ENCODE measurements at places on chromosomes 12 and 14.
A peak's percentile ranks its signal among the peaks of the same experiment; 100 is the strongest.

GRCh38 chr12:11707535-11707934, 58.1 kb downstream of the ETV6 start:
- DNase-seq, result no peak

DNA sequence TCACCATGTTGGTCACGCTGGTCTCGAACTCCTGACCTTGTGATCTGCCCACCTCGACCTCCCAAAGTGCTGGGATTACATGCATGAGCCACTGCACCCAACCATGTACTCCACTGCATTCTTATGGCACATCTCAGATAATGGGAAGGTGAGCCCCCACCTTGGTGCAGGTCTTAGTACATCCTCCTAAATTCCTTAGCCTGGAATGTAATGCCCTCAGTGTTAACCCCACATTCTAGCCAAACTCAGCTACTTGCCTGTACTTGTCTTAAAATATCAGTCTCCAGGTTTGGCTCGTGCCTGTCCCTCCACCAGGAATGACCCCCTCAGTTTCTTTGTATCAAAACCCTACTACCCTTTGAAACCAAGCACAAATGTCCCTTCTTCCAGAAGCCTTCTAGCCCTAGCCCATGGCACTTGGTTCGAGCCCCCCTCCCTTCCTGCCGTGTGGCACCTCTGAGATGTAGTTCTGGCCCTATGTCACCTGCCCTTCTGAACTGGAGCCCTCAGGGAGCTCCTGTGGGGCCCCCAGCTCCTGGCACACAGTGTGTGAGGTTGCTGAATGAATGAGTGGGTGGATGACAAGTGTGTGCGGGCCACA, 8.4 kb downstream of the KCNH3 start:
- no peak for DNase-seq

DNA sequence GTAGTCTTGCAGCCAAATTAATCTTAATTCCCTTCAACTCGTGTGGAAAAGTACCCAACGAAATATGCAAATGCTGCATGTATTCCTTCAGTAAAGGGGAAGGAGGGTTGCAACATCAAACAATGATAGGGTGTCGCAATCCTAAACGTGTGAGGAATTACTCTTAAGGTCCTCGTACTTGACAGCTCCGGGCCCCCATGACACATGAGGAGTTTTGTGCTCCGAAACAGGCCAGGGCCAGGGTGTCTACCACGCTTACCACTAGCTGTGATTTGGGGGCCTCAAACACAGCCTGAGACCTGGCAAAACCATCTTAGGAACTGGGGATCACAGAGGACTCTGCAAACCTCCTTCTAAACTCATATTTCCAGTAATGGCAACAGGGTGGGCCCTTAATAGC, 20.4 kb downstream of the FOS start:
- no peak for DNase-seq

- no peak for DNase-seq
Observed at GRCh38 chr14:98573082-98573481, 698.9 kb downstream of the BCL11B start.

DNA sequence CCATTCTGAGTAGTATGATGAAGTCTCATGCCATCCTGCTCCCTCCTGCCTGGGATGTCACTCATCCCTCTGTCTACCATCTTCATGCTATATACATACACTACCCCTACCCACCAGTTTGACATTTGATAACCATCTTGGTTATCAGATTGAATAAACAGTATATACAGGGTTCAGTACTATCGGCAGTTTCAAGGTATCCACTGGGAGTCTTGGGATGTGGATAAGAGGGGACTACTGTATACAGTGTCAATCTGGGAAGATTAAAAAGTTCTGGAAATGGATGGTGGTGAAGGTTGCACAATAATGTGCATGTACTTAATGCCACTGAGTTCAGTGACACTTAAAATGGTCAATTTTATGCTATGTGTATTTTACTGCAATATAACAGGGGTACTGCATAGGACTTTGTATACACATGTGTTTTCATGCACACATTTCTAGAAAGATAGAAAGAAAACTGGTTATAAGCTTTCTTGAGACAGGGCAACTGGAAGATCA, 22.1 kb downstream of the SPPL3 start:
- no peak for DNase-seq

DNA sequence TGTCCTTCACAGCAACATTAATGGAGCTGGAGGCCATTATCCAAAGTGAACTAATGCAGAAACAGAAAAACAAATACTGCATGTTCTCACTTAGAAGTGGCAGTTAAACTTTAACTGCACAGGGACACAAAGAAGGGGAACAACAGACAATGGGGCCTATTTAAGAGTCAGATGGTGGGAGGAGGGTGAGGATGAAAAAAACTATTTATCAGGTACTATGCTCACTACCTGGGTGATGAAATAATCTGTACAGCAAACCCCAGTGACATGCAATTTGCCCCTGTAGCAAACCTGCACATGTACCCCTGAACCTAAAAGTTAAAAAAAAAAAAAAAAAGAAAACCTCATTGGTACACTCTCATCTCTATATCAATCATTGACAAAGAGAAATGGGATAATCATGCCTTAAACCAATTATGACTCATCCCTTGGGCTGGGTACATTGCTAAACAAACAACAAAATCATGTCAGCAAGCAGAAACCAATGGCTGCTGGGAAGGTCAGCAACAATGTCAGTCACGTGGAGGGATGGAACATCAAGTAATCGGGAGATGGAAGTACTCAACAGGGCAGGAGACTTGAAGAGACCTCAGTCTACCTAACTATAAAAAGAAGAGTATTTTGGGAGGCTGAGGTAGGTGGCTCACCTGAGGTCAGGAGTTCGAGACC, 479.2 kb downstream of the RMST start:
- no peak for DNase-seq

GRCh38 chr14:32820181-32820580, 118.5 kb upstream of the NPAS3 start:
- DNase-seq, result no peak

GRCh38 chr12:4099276-4099675, 174.3 kb upstream of the CCND2 start:
- no peak for DNase-seq

GRCh38 chr12:8987685-8988084, 1.7 kb upstream of the KLRG1 start:
- no peak for DNase-seq

GRCh38 chr12:52391618-52392002, 6.2 kb upstream of the KRT84 start:
- no peak for DNase-seq

- no peak for DNase-seq
Observed at GRCh38 chr12:132342251-132343227, 13.2 kb upstream of the GALNT9 start.

DNA sequence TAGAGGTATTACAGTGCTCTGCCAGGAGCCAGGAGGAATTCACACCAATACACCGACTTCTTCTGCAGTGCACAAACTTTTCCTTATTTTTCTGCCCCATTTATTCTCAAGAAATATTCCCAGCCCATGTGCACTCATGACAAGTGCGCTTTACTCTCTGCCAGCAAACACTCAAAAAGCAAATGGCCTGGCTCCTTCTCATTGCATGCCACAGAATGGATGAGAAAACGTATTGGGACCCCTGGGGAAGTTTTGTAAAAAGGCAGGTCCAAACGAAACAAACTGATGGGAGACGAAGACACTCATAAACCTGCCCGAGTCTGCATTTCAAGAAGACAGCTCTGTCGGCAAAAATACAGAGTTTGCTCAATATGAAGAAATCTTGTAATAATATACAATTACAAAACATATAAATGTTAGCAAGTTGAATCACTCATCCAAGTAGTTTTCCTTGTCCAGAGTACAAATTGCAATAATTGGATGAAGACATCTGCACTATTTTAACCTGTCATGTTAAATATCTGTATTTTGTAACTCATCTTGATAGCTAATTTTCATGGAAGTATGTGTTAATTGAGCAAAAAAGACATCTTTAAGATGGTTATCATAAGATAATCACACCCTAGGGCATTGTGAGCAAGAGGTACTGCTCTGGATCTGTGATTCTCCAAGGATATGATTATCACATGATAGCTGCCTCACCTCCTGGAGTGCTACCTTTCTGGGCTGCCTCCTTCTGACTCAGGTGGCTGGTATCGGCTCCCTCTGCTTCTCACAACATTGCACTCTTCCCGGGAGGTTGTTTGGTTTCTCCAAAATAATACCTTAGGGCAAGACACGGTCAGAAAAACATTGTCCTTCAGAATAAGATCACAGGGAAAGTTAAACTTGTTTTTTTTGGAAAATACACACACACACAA, 260.8 kb upstream of the G2E3 start:
- no peak for DNase-seq

DNA sequence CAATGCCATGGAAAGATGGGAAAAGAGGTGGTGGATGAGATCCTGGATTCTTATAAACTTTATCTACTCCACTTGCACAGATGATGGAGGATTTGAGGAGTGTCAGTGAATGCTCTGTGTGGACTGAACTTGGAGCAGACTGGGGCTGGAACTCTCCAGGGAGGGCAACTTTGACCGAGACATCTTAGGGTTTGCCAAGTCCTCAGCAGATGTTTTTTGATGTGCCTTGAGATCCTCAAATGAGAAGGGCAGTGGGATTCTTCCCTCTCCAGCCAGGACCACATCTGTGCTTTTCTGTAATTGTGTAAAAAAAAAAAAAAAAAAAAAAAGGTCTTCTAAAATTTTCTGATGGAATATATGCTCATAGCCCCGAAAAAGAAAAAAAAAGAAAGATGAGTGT, 23.0 kb upstream of the MYL2 start:
- DNase-seq, result no peak

- DNase-seq, result no peak
Observed at GRCh38 chr12:33771889-33772288, 250.4 kb upstream of the ALG10 start.

DNA sequence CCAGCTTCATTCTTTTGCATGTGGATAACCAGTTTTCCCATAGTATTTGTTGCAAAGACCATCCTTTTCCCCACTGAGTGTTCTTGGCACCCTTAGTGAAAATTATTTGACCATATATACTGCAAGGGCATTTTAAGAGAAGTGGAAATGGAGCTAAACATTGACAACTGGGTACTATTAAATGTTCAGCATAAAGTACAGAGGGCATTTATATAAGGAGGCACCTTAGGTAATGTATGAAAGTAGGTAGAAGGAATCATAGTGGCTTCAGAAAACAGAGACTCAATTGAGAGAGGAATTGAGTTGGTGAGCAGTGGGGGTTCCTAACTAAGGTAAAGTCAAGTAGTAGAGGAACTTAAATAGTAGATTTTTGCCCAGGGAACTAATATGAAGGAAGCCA, 34.5 kb upstream of the SMCO2 start:
- no peak for DNase-seq

GRCh38 chr14:95660651-95661515, 25.3 kb upstream of the TCL1B start:
- no peak for DNase-seq

- no peak for DNase-seq
Observed at GRCh38 chr12:119308708-119309456, 25.6 kb upstream of the CCDC60 start.

- no peak for DNase-seq
Observed at GRCh38 chr14:95256002-95256775, 63.5 kb downstream of the CLMN start.

DNA sequence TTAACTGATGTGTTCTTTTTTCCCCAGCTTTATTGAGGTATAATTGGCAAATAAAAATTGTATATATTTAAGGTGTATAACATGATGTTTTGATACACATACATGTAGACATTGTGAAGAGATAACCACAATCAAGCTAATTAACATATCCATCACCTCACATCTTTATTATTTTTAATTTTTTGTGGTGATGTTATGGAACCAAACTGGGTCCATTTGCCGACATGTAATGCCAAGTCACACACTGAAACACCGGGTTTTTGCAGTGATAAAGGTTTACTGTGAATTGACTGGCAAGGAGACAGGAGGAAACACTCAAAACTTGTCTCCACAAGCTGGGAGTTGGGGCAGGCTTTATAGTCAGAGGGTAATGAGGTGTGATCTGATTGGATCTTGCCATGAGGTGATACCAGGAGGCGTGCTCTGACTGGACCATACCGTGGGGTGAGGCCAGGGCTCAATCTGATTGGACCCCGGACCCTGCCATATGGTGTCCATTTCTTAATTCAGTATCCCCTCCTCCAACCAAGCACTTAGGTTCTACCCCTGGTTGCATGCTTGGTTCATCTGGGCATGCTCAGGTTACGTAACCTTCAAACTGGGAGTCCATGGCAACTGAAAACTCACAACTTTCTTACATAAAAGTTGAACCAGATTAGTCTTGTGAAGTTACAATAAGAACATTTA, 11.8 kb upstream of the WSCD2 start:
- DNase-seq, result no peak

GRCh38 chr14:53608369-53608768, 348.3 kb downstream of the BMP4 start:
- no peak for DNase-seq

GRCh38 chr12:41629611-41630010, 441.5 kb downstream of the PDZRN4 start:
- no peak for DNase-seq

DNA sequence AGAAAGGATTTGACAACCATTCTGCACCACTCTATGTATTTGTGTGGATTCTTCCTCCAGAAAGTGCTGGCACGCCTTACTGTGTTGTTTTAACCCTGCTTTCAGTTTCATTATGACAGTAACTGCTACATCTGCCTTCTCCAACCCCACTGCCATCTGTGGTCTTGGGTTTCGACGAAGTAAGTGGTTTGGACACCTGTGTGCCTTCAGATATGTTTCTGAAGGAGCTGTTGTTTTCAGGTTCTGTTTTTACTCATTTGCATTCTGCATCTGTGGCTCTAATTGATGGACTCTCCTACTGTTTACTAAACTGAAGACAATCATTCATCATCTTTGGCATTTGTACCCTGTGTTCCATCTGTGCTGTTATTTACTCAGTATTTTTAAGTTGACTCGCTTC, 4.1 kb downstream of the TSHR start:
- peak; percentile 22 for DNase-seq

GRCh38 chr12:47838286-47838931, 18.7 kb upstream of the HDAC7 start:
- DNase-seq, result no peak

- DNase-seq, result no peak
Observed at GRCh38 chr12:93042684-93043083, 113.6 kb upstream of the EEA1 start.

GRCh38 chr12:47194501-47194900, 114.7 kb upstream of the AMIGO2 start:
- DNase-seq, result no peak

GRCh38 chr14:91094772-91095171, 19.1 kb upstream of the DGLUCY start:
- no peak for DNase-seq

- DNase-seq, result no peak
Observed at GRCh38 chr12:11861155-11861863, 209.4 kb upstream of the BCL2L14 start.

GRCh38 chr14:95302667-95303506, 16.8 kb downstream of the CLMN start:
- DNase-seq, result no peak

- no peak for DNase-seq
Observed at GRCh38 chr12:5478081-5478706, 46.3 kb downstream of the NTF3 start.

- DNase-seq, result no peak
Observed at GRCh38 chr12:118760623-118761022, 220.7 kb upstream of the SRRM4 start.
